Head of caudate nucleus (tissue), 42 donors: ENCODE measurements at places on chromosomes 7 and 10.

GRCh38 chr10:58508316-58508715 is 4.4 kb upstream of the BICC1 start:
- DNase-seq, result no peak

DNA sequence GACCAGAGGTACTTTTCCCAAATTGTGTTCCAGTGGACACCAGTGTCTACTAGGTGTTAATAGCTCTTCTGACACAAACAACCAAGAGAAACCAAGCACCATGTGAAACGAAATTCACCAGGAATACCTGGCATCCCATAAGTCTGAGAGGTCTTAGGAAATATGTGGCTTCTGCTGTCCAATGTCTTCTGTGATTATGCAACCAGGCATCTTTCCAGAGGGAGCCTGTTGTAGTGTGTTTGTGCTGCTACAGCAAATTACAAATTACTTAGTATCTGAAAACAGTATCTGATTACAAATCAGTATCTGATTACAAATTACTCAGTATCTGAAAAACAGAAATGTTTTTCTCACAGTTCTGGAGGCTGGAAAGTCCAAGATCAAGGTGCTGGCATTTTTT is 133.6 kb upstream of the NPVF start:
- no peak for DNase-seq

GRCh38 chr7:128849156-128849515 is 13.5 kb upstream of the ATP6V1F start:
- DNase-seq, result no peak

DNA sequence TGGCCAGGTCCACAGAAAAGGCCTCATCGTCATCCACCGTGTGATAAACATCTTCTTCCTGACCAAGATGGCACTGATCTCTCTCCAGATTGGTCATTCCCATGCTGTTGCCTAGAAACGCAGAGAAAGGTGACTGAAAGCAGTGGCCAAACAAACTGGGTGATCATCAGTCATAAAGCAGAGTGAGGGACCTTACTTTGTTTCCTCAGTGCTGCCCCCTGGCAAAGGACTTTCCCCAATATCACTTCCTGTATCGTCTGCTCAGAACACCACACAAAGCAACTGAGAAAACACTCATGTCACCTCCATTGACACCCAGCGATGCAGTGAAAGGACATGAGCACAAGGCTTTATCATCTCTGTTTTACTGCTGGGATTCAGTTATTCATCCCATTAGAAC is 40.0 kb upstream of the TM9SF3 start:
- DNase-seq, result no peak

- DNase-seq, result no peak
Observed at GRCh38 chr10:770975-771374, 81.5 kb upstream of the DIP2C start.

DNA sequence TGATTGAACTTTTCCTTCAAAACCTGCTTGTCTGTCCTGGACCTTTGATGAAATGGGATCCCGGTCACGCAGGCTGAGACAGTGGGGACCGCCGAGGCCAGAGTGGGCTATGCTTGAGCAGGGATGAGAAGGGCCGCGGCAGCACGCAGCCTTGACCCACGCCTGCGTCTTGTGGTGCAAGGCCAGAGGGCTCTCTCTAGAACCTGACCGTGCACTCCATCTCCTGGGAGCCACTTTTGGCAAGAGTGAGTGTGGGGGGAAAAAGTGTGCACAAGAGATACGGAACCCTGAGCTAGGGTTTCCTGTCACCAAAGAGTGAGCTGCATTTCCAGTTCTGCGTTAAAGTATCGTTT is 42.4 kb downstream of the WIPI2 start:
- no peak for DNase-seq

DNA sequence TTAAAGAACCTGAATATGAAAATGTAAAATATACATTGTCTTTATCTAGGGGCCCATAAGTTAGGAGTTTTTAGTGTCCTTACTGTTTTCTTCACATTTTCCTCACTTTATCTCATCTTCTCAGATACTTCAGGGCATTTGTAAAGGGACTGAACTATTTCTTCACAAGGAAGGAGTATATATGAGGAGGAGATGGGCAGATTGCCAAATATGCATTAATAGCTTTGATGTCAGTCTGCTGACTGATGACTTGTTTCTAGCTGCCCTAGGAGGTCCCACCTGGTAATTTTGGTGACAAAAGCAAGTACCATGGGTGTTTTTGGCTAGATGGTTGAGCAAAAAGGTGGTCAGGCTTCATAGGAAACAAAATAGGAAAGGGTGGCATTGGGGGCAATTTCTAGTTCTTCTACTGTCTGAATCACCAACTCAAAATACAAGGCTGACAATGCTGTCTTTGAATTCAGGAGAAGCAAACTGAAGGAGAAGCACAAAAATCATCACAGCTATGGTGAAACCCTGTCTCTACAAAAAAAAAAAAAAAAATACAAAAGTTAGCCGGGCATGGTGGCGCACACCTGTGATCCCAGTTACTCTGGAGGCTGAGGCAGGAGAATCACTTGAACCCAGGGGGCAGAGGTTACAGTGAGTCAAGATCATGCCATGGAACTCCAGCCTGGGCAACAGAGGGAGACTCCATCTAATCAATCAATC is 10.4 kb upstream of the STRIP2 start:
- no peak for DNase-seq

DNA sequence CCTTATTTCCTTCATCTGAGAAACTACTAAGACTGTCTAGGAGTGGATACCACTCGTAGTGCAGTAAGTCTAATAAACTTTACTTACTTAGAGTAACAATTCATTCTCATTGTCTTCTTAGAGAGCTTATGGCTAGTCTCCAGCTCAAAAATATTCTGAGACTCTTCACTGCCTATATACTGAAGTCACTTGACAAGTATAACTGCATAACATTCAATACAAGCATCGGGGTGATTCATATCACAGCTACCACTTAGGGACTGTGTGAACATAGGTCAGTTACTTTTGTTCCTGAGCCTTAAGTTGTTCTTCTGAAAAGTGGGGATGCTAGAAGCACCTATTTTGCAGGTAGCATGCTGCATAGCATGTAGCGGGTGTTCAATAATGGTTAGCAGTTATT is 111.0 kb downstream of the HTR7 start:
- no peak for DNase-seq

DNA sequence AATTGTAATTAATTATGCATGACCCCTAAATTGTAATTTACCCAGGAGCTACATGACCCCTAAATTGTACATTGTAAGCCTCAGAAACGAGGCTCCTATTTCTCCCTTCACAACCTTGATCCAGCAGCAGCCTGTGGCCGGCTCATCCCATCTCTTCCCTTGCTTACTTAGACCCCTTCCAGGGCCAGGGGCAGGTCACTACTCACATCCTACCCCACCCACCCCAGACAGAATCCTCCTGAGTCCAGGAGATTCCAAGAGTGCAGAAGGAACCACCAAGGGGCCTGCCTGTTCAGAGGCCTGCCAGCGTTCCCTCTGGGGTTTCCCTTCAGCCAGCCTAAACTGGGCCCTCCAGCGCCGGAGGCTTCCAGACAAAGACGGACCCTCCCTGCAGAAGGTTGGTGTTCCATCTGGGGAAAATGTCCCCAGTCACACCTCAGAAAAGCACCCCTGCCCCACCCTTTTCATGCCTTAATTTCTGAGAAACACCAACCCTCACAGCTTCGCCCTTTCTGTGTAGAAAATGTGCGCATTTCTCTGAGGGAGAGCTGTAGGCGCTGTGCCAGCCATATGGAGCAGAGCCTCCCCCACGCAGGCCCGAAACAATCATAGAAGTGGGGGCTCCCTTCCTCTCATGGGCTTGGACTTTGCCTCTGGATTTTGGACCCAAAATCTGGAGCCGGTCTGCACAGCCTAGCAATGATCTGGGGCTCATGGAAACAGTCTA is 19.2 kb downstream of the LEP start:
- DNase-seq, result no peak

DNA sequence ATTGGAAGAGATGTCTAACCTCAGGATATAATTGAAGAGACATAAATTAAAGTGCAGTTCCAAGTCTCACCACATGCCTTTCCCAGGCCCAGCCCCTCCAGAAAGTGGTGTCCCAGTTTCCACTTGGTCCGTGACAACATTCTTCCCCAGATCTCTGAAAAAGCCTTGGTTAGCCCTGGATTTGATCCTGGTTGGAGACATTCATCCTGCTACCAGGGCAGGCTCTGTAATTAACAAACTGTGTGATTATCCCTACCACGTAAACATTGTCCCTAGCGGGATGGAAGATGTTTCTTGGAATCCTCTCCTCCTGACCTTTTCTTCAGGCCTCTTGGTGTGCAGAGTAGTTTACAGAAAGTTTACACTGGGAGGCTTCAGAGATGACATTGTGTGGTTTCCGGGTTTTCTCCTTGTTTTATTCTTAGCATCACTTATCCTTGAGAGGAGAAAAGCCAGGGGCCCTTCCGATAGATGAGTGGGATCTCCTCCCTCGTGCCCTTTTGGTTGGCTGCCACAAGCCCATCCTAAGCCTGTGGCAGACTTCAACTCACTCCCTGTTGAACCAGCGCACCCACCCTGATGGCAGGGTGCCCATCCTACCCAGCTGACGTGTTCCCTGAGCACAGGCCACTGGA is 83.8 kb downstream of the COL13A1 start:
- DNase-seq, result no peak

DNA sequence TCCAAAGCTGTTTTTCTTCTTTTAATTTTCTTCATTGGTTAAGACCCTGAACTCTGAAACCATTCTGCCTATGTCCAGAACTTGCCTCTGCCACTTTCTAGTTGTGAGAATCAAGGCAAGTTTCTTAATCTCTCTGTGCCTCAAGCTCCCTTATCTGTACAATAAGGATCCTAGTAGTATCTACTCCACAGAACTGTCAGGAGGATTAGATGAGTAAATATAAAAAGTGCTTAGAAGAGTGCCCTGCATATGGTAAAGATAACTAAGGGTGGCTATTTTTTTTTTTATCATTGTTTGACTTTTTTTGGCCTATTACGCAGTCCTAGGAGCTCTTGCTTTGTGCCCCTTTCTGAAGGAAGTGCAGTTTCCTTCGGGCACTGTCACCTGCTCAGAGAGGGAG is 46.4 kb upstream of the RAPGEF5 start:
- no peak for DNase-seq
